ENCODE measurements at places on chromosomes 11 and 22. TPM values are rescaled to one million over a fixed set of nuclear protein-coding genes. Genes with fewer than 3 reads are reported as not detected.

Gene MICAL3
- polyA plus RNA-seq = 58.5 TPM

Gene TST
- polyA plus RNA-seq = 15.2 TPM

GRCh38 chr11:15830741-15831428 lies 525.5 kb downstream of the SOX6 start:
- no peak for DNase-seq

DNA sequence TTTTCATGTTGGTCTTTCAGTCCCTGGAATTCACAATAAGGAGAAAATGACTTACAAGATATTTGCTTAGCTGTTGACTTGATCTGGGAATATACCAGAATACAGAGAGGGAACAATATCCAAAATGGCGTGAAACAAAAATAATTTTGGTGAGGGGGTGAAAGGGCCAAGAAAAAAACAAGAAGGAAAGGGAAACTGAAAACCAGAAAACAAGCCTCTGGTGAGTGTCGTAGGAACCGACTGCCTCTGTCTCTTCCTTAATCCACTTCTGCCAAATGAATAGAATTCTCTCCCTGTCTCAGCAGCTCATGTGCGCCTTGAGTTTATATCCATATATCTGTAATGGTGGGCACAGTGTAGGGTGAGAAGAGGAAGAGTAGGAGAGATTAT lies 367.6 kb downstream of the ETS1 start:
- DNase-seq = no peak

DNA sequence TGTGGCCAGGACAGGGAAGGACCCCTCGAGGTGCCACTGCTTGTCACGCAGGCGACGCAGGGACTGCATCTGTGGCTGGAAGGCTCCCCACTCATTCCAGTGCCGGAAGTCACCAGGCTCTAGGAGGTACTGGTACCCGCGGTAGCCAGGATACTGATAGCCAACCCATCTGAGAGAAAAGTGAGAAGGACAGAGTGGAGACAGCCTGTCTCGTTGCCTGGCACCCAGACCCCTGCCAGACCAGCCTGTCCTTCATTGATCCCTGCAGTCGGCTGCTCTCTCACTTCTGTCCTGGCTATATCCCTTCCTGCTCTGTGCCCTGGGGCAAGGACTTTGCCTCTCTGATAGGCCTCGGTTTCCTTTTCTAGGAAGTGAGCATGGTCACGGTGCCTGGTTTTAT lies 9.6 kb upstream of the TPST2 start:
- no peak for DNase-seq

- DNase-seq = no peak
Observed at GRCh38 chr11:13669544-13670488, 1.3 kb downstream of the FAR1 start.

DNA sequence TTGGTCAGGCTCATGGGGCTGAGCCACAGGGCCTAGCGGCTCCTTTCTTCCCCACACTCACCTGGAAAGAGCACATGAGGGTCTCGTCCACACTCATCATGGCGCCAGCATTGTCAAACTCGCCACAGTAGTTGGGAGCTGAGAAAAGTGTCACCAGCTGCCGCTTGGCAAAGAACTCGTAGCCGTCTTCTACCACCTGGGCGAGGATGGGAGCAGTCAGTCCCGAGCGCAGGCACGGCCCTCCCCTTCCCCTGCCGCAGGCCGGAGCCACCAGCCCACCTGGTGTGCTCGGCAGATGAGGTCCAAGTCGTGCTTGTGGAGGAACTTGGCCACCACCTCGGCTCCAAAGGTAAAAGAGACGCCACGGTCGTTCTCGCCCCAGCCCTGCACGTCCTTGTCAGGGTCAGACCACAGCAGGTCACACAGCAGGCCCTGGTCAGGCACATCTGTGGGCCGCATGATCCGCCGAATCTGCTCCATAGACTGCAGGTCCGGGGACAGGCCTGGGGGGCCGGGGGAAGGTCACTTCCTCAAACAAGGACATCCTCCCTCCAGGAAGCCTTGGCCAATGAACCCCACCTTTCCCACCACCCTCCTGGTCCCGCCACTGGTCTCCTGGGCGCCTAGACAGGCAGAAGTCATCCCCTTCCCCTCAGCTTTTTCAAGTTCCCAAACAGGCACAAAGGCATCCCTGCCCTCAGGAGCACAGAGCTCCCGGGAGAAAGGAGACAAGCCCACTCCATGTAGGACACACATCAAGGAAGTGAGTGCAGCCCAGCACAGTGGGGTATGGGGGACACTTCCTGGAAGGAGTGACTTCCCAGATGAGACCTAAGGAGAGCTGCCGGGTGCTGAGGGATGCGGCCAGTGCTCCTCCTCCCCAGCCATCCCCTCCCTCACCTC lies 2.7 kb downstream of the PPP1CA start:
- no peak for DNase-seq

DNA sequence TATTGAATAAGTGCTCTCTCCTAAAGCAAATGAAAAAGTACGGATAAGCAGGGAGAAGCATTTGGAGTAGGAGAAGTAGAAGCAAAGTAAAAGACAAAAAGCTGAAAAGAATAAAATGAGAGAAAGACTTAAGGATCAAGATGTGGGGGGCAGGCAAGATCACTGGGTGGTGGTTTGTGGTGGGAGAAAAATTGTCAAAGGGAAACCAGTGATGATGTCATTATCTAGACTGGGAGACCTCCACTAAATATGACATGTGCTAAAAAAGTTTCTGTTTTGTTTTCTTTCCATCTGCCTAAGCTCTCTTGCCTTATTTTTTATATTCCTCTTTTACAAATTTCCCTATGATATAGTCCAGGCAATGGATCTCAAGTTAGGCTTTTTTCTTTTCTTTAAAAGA lies 14.8 kb upstream of the MAML2 start:
- DNase-seq = no peak

GRCh38 chr22:27581688-27582087 lies 219.9 kb downstream of the MN1 start:
- peak; percentile 73 for DNase-seq
